AG04449 (cell line): ENCODE measurements at places on chromosomes 6 and 20.

- no peak for DNase-seq
Observed at GRCh38 chr6:131524695-131525336, 48.2 kb upstream of the ARG1 start.

DNA sequence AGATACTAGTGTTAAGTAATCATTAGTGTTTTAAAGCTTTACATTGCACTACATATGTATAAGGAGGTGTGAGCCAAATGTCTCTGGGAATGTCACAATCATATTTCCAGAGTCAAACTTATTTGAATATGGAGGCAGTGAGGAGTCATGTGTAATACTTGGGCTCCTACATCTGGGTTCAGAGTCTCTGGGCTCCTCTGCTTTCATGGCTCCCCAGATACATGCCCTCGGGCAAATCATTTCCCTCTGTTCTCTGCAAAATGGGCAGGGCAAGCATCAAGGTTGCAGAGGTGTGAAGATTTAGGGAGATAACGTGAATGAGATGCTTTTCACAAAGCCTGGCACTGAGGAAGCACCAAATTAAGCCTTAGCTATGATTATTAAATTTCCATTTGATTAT is 138.3 kb upstream of the SGK1 start:
- DNase-seq: no peak

GRCh38 chr6:170111816-170112582 is 178.9 kb downstream of the DLL1 start:
- DNase-seq: no peak

DNA sequence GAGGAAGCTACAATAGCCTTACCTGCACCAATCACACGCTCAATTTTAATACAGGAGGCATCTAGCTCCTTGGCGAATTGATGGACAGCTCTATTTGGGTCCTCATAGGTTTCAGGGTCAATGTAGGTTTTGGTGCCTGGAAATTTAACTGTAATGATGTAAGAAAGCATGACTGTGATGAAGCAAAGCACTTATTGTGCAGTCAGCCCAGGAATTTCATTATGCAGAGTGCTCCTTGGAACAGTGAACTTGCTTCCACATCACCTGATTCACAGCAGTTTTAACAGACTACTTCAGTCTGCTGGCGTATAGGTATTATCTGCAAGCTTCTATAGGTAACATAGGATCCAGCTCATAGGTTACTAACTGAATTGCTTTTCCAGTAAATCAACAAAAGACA is 160.0 kb downstream of the EPHA7 start:
- no peak for DNase-seq

- no peak for DNase-seq
Observed at GRCh38 chr20:56322681-56323080, 36.1 kb upstream of the FAM210B start.

- no peak for DNase-seq
Observed at GRCh38 chr20:34618676-34619075, 58.2 kb downstream of the PIGU start.

DNA sequence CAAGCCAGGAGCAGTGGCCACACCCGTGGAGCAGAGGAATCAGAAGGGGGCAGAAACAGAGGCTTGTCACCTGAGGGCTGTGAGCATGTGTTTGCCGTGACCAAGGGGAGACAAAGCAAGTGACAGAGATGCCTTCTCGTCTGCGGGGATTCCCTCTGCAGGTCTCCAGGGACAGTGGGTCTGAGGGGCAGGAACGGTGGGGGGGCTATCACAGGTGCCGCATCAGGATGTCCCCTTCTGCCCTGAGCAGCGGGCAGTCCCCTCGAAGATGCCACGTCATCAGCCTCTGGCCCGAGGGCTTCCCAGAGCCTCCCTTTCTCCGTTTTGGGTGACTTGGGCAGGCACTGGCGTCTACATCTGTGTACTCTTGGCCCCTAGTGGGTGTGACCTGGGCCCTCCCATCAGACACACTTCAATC is 338.7 kb downstream of the PREX1 start:
- no peak for DNase-seq

- DNase-seq: no peak
Observed at GRCh38 chr20:35087791-35088190, 4.8 kb downstream of the TRPC4AP start.

- DNase-seq: no peak
Observed at GRCh38 chr6:34241351-34242215, 4.9 kb downstream of the HMGA1 start.

- no peak for DNase-seq
Observed at GRCh38 chr6:140789466-140789865, 1343.3 kb upstream of the GJE1 start.

DNA sequence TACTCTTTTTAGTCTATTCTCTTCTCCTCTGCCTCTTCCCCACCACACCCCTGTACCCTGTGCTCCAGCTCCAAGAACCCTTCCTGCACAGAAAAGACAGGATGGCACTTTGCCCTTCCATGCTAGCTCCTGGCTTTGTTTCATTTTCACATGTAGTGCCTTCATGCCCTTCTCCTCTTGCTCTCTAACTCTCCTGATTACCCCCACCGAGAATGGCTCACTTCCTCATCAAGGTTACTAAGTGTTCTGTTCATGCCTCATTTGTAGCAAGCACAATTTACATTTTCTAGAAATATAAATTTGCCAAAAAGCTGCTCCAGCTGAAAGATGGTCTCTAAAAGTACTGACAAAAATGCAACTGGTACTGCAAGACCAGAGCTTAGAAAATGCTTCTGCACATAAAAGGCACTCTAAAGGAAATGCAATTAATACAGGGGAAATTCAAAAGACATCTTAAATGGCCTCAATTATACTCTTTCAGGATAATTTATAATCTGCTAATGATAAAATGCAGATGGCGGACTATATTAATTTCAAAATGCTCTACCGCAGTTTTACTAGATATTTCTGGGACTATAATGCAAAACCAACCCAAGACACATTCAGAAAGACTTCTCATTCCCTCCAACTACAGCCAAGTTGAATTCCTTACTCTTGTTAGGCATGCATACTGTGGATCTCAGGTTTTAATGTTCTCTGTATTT is 570.2 kb downstream of the PRKN start:
- DNase-seq: no peak

DNA sequence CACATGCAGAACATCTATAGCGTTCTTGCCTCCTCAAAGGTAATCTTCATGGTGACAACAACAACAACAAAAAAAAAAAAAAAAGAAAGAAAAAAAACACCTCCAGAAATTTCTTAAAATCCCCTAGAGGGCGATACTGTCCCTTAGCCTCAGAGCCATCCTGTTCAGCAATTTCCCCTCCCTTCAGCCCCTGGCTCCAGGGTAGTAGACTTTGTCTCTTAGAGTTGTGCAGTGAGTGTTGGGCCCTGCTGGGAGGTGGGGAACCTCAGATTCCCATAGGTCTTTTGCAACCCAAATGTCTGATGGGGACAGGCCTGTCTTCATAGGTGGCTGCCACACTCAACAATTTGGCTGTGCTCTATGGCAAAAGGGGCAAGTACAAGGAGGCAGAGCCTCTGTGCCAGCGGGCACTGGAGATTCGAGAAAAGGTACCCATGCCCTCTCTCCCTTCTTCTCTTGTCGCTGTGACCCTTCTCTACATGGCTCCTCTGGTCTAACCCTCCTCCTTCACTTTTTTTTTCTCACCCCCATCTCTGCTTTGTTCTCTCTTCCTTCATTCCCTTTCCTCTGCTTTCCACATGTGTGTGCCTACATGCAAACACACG is 6.0 kb upstream of the PTK7 start:
- DNase-seq: no peak

GRCh38 chr6:165562421-165563090 is 100.5 kb downstream of the PDE10A start:
- no peak for DNase-seq

DNA sequence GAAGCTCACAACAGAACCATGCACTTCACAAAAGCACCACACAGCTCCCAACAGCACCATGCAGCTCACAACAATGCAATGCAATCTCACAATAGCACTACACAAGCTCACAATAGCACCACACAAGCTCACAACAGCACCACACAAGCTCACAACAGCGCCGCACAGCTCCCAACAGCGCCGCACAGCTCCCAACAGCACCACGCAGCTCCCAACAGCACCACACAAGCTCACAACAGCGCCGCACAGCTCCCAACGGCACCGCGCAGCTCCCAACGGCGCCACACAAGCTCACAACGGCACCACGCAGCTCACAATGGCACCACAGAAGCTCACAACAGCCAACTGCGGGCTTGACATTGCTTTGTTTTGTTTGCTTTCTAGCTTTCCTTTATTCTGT is 198.1 kb downstream of the DLL1 start:
- no peak for DNase-seq

DNA sequence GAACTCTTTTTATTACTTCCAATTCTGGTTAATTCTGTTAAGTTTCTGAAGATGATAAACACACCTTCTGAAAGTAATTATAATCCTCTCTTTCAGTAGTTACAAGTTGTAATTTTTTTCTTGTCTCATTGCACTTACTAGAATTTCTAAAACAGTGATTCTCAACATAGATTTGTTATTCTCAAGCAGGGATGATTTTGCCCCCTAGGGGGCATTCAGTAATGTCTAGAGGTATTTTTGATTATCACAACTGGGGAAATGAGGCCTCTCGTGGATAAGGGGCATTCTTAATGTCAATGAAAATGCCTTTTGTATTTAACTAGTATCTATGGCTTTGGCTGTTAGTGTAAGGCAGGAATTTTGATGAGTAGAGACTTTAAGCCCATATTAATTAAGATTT is 39.4 kb upstream of the MAFB start:
- no peak for DNase-seq

DNA sequence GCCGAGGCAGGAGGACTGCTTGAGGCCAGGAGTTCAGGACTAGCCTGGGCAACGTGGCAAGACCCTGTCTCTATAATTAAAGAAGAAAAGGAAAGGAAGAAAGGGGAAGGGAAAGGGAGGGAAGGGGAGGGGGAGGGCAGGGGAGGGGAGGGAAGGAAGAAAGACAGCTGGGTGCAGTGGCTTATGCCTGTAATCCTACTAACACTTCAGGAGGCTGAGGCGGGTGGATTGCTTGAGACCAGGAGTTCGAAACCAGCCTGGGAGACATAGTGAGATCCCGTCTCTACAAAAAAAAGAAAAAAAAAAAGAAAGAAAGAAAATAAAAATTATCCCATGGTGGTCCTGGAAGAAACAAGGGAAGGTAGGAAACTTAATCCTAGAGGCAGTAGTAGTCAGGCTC is 33.5 kb downstream of the BCL2L1 start:
- no peak for DNase-seq

DNA sequence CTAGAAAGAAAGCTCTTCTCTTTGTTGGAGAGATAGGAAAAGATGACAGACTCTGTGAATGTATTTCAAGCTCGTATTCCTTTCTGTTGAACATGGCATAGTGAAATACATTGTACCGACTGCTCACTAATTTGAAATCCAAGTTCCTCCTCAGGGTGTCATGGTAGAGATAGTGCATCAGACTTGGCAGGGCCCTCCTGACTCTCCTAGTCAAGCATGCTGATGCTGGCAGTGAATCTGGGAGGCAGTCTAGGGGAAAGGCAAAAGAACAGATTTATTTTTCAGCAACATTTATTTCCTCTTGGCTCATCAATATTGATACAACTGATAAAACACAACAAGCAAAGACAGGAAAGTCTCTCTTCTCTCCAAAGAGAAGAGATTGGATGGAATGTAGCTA is 356.3 kb upstream of the IRAK1BP1 start:
- no peak for DNase-seq

GRCh38 chr6:135577059-135577538 is 79.6 kb upstream of the AHI1 start:
- no peak for DNase-seq

- no peak for DNase-seq
Observed at GRCh38 chr20:45971425-45971674, 653 bp downstream of the ZNF335 start.

- no peak for DNase-seq
Observed at GRCh38 chr20:23569570-23569969, 1.3 kb upstream of the CST9L start.

DNA sequence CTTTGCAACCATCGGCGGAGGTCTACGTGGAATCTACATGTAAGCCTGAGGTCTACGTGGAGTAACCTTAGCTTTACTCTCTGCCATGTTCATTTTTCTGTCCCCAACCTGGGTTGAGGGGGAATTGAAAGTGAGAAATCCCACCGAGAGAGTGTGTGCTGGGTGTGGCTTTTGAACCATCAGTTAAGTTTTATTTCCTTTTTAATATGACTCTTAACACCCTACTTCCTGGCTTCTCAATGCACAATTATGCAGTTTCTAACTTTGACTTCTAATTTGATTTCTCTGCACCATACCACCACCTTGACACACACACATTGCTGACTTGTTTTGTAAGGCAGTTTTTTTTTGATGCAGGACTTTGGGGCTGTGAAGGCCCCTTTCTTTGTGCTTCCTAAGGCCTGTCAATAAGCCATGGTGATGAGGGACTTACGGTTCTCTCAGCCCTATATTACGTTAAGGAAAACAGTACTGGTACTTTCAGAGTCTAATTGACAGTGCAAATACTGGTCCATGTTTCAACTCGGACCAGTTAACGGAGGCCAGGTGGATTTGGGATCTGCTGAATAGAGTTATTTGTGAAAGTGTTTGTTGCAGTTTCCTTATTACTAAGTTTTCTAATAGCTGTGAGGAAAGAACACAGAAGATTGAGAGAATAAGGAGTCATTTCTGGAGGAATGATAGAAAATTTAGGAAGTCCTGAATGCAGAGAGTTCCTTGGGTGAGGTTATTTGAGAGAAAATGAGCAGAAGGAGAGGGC is 206.5 kb downstream of the JARID2 start:
- DNase-seq: no peak

- DNase-seq: no peak
Observed at GRCh38 chr20:43068482-43068881, 121.2 kb downstream of the PTPRT start.

GRCh38 chr6:106064756-106065155 is 21.4 kb upstream of the PRDM1 start:
- no peak for DNase-seq
